ENCODE measurements at places on chromosomes 3 and 15. TPM values are rescaled to one million over a fixed set of nuclear protein-coding genes. Genes with fewer than 3 reads are reported as not detected.

DNA sequence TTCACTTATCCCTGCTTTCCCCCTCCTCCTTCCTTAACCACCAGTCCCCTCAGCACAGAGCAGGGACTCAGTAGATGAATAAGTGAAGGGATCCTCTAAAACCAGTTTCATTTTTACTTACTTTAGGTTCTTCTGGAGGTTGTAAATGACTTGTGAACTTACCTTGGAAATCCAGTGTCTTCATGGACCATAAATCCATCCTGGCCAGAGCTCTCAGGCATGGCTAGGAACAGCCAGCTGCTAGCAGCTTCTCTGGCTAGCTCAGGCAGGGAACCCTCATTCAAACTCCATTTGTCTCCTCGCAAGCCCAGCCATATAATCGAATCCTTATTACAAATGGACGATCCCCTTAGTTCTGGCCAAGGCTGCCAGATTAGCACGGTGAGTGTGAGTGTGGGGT, 78.5 kb downstream of the LRTM1 start:
- H3K4me1 ChIP-seq: peaks cover 10% of the 10 kb centered on the region
- no peaks in the 10 kb centered on the region for H3K27me3 ChIP-seq

DNA sequence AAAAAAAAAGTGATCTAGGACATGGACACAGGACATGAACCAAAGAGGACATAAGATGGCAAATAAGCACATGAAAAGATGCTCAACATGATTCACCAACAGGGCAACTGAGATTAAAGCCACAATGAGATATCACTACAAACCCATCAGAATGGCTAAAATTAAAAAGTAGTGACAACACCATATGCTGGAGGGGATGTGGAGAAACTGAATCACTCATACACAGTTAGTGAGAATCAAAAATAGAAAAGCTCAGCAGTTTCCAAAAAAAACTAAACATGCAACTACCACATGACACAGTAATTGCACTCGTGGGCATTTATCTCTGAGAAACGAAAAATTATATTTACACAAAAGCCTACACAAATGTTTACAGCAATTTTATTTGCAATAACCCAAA, 27.9 kb upstream of the ACKR4 start:
- H3K36me3 ChIP-seq: peaks cover 3% of the 10 kb centered on the region
- no peak overlapping the region for H3K4me3 ChIP-seq
- H3K27ac ChIP-seq: no peak overlapping the region
- H3K27me3 ChIP-seq: no peaks in the 10 kb centered on the region

The SPSB4 gene
- total RNA-seq: 5.3 TPM

DNA sequence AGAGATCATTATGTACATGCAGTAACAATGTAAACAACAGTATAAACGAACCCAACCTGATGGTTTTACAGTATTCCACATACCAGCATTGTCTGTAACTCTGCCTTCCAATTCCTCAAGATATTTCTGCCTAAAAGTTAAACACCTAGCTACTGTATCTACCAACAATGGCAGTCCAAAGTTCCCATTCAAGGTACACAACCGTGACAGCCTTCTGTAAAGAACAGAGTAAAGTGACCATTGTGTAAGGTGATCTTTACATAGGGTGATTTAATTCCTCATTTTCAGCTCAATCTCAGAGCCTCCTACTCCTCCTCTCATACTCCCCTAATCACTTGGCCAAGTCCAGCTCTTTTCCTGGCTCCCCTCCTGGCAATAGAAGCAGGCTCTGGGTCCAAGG, 10.4 kb downstream of the SECISBP2L start:
- H3K4me3 ChIP-seq: no peak overlapping the region
- peaks cover 7% of the 10 kb centered on the region for H3K36me3 ChIP-seq
- no peak overlapping the region for H3K27ac ChIP-seq
- H3K27me3 ChIP-seq: no peaks in the 10 kb centered on the region
- DNase-seq: no peak

- no peaks in the 10 kb centered on the region for H3K27me3 ChIP-seq
- no peak overlapping the region for H3K4me3 ChIP-seq
- H3K4me1 ChIP-seq: no peaks in the 10 kb centered on the region
- H3K36me3 ChIP-seq: no peaks in the 10 kb centered on the region
- no peak for DNase-seq
Measured at GRCh38 chr3:82790307-82791097, 1029.1 kb upstream of the GBE1 start.

- no peaks in the 10 kb centered on the region for H3K27me3 ChIP-seq
- no peak overlapping the region for H3K27ac ChIP-seq
- DNase-seq: no peak
- H3K36me3 ChIP-seq: no peaks in the 10 kb centered on the region
- H3K4me3 ChIP-seq: no peak overlapping the region
- no peaks in the 10 kb centered on the region for H3K4me1 ChIP-seq
Measured at GRCh38 chr3:117844676-117845075, 1135.1 kb downstream of the TUSC7 start.

The DPH6 gene
- 22.9 TPM for total RNA-seq

GRCh38 chr3:46870651-46871050, 6.9 kb upstream of the PTH1R start:
- H3K4me3 ChIP-seq: no peak overlapping the region
- no peaks in the 10 kb centered on the region for H3K36me3 ChIP-seq
- no peak for DNase-seq

DNA sequence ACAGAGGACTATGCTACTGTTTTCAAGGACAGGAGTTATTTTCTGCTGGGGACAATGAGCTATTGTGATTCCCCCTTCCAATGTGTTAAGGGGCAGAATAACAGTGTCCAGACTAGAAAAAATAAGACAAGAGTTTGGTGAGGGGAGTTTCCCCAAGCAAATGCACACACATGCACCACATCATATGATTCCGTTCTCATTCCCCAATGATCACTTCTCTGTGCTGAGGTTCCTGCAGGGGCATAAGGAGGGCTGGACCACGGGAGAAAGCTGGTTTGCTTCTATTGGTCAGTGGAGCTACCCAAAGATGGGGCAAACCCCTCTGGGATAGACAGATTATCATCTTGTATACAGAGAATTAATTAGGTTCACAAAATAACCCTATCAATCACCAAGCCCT, 80.6 kb downstream of the RBPMS2 start:
- no peak overlapping the region for H3K4me3 ChIP-seq
- H3K36me3 ChIP-seq: peaks cover 28% of the 10 kb centered on the region
- peak; percentile 31 for DNase-seq
- H3K27ac ChIP-seq: no peak overlapping the region
- H3K4me1 ChIP-seq: peaks cover 46% of the 10 kb centered on the region

- no peaks in the 10 kb centered on the region for H3K27me3 ChIP-seq
- DNase-seq: peak; percentile 31
- no peak overlapping the region for H3K4me3 ChIP-seq
- peaks cover 7% of the 10 kb centered on the region for H3K4me1 ChIP-seq
Measured at GRCh38 chr3:13308380-13308801, 111.7 kb downstream of the NUP210 start.

DNA sequence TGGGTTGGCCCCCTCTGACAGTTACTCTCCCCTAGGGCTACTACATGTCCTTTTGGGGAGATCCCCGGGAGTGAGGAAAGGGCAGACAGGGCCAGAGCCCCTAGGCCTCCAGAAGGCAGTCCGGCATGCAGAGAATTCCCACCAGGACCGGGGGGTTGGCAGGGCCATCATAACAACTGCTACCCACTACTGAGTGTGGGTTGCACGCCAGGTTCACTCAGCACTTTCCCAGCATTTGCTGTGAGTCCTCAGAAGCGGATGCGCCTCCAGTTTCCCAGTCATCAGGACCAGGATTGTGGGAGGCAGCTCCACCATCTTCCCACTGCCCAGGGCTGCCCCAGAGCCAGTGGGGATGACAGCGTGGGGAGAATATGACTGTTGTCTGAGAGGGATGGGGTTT, 51.2 kb upstream of the HERC1 start:
- H3K27ac ChIP-seq: no peak overlapping the region
- DNase-seq: no peak
- peaks cover 3% of the 10 kb centered on the region for H3K4me1 ChIP-seq
- no peak overlapping the region for H3K4me3 ChIP-seq
- H3K27me3 ChIP-seq: no peaks in the 10 kb centered on the region
- no peaks in the 10 kb centered on the region for H3K36me3 ChIP-seq

DNA sequence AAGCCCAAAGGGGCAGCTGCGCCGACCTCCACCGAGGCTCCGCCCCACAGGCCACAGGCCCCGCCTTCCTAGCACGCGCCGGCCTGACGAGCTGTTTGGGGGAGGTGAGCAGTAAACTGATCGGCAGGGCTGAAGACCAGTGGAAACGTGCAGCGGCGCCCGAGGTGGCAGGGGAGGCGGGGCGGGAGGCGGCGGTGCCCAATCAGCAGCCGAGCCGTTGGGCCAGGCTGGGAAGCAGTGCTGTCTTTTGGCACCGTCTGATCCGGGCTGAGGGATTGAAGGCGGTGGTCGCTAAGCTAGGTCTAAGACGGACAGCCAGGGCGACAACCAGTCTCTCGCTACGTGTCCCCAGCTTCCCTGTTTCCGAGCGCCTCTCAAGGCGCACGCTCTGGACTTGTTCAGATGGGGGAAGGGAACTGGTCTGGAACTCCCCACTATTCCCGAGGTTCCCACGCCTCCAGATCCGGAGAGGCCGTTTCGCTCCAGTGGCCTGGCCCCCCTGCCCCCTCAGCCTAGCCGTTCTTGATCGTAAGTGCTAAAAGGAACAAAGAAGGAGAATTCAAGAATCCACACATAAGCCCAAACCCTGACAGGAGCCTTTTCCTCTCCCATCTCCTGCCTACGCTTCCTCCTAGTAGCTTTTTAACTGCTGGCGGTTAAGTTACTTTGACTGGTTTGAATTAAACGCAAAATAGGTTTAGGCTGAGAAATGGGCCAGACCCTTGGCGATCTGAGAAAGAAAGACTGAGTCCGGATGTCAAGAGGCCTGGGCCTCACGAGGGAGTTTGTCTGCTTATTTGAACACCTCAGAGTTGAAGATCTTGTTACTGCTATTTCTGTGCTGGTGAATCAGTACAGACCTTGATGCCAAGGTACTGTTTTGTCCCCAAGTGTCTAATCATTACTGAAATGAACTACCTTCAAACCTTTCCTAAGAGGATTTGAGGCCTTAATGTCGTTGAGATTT, at the start of gene FMN1:
Gene FMN1, minus strand, starts transcription at position 11 of the 967 bp plus-strand sequence. CDS start 39,800 bp downstream, outside the sequence.
- peaks cover 6% of the 10 kb centered on the region for H3K27me3 ChIP-seq
- peaks cover 10% of the 10 kb centered on the region for H3K4me1 ChIP-seq
- no peak within 1 kb of the TSS for H3K27ac ChIP-seq
- peak within 1 kb of the TSS; percentile 50 for H3K4me3 ChIP-seq

The MEIS2 gene
- 63.8 TPM for total RNA-seq

GRCh38 chr3:94063496-94064119, 747 bp downstream of the NSUN3 start:
- H3K27me3 ChIP-seq: no peaks in the 10 kb centered on the region
- H3K36me3 ChIP-seq: peaks cover 6% of the 10 kb centered on the region
- H3K4me3 ChIP-seq: peak overlapping the region; percentile 75
- peak overlapping the region; percentile 92 for H3K27ac ChIP-seq

Measured in spinal cord (tissue), 10 donors.